ENCODE measurements at places on chromosomes 1 and 21.

DNA sequence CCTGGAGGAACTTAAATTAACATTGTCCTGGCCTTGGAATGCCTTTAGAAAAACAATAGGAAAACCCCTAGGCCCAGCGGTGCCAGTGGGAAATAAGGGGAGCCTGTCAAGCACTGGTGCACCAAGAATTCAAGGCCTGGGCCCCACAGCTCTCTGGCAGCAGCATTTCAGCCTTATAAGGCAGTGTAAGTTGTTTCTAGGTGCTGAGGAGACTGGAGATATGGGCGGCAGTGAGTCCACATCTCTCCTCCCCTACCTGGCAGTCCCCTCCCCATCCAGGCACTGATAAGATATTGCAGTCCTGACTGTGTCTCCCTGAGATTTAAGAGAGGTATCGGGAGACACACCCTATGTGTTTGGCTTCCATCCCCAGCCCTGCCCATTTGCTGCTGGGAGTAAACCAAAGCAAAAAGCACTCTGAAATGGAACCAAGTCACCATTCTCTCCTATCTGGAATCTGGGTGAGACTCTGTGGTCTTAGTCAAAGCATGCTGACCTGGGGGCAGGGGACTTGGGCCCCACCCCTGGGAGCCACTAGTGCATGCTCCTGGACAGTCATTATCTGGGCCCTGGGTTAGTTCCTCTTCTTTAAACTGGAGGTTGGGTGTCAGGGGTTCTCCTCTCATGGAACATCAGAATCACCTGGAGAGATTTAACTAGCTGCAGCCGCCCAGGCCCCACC lies 30.5 kb downstream of the DEGS1 start:
- DNase-seq = no peak

DNA sequence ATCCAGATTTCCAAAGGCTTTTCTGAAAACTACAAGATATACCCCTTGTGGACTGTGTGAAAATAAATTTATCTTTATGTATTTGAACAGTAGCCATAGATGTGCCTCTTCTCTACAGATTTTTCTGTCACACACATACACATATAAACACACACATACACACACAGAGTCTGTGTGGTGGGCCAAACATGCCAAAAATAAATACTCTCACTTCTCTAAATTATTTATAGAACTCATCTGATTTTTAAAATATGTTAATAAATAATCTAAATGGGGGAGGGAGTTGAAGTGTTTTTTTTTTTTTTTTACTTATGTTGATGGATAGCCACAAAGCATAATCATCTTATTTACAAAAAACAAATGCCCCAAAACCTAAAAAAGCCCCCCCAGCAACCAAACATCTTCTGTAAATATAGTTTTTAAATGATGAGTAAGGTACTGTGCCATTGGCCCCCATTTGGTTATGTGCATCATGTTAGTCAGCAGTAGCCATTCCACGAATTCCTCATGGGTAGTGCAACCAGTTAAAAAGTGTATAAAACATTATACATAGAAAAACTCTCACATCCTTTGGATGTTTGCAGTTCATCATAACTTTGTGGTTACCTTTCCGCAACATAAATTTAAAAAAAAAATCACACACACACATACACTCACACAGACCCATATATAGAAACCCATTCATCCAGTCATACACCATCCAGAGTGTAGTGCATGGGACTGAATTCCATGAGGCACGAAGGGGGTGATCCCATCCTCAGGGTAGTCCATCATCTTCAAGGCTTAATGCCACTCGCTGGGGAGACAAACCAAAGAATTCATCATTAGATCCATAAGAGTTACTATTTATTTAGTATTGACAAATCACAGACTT lies 8.2 kb upstream of the MAGOH start:
- DNase-seq = no peak

- no peak for DNase-seq
Observed at GRCh38 chr1:214214851-214215250, 66.1 kb upstream of the SMYD2 start.

DNA sequence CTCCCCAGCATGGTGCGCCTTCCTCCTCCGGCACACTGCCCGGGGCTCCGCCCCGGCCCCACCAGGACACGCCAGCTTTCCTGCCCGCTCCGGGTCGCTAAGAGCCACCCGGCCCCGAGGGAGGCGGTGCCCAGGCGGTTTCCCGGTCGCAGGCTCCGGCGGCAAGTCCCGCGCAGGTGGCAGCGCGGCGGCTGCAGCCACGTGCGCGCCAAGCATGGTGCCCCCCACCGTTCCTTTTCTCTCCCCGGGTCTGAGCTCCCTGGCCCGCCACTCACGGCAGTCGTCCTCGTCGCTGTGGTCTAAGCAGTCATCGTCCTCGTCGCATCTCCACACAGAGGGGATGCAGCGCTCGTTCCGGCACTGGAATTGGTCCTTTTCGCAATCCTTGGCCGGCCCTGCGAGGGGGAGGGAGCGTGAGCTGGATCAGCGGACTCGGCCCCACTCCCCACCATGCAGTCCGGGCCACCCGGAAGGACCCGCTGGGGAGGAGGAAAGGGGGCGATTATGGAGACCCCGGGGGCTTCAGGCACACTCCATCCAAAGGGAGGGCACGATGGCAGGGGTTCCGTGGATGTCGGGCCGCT lies 1.2 kb downstream of the LRP8 start:
- no peak for DNase-seq

DNA sequence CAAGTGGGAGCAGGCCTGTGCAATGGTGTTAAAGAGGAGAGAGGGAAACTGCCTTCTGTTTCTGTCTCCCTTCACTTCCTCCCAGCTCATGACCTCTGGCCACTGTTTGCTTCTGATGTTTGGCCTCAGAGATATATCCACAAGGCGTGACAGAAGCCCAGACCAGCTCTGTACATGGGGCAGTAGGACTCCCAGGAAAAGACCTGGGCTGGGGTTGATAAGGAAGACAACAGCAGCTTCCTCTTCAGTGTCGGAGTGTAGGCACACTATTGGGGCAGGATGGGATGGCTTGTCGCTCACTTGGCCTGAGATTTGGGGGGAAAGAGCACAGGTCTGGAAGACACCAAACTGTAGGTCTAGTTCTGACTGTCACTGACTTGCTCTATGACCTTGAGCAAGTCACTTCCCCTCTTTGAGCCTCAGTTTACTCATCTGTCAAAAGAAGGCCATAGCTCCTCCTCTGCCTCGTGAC lies 67.8 kb upstream of the KLHDC7A start:
- no peak for DNase-seq

- no peak for DNase-seq
Observed at GRCh38 chr1:170494369-170494768, 37.6 kb upstream of the GORAB start.

GRCh38 chr1:228267962-228268880 lies 60.4 kb downstream of the OBSCN start:
- DNase-seq = no peak

GRCh38 chr1:81812712-81813111 lies 12.0 kb downstream of the ADGRL2 start:
- no peak for DNase-seq

DNA sequence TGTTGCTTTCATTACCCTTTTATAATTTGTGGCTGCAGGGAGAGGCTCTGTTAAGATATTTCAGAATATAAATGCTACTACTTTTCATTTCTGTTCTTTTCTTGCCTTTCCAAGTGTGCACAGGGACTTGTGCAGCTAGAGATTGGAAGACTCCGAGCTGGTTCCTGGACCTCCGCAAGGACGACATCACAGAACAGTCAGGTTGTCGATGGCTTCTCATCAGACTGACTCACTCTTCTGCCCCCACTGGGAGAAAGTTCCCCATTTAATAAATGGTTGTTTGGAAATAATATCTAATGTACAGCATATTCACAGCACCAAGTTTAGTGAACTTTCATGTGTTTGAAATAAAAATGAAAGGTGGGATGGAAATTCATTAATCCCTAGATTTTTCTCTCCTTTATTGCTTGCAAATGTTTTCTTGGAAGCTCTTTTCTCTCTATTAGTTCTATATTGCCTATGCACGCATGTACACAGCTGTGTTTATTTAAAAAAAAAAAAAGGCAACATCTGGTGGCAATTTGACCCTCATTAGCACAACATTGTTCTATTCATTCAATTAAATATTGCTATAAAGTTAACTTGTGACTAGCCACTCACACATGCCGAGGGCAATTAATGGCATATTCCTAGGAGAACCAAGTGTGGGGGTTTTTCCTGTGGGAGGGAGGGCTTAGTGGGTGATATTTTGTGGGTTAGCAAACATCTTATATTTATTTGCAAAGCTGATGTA lies 77.5 kb upstream of the L1TD1 start:
- DNase-seq = no peak

- DNase-seq = no peak
Observed at GRCh38 chr1:55707196-55707595, 492.0 kb upstream of the USP24 start.

- no peak for DNase-seq
Observed at GRCh38 chr1:161691846-161692245, 15.2 kb upstream of the FCRLA start.

DNA sequence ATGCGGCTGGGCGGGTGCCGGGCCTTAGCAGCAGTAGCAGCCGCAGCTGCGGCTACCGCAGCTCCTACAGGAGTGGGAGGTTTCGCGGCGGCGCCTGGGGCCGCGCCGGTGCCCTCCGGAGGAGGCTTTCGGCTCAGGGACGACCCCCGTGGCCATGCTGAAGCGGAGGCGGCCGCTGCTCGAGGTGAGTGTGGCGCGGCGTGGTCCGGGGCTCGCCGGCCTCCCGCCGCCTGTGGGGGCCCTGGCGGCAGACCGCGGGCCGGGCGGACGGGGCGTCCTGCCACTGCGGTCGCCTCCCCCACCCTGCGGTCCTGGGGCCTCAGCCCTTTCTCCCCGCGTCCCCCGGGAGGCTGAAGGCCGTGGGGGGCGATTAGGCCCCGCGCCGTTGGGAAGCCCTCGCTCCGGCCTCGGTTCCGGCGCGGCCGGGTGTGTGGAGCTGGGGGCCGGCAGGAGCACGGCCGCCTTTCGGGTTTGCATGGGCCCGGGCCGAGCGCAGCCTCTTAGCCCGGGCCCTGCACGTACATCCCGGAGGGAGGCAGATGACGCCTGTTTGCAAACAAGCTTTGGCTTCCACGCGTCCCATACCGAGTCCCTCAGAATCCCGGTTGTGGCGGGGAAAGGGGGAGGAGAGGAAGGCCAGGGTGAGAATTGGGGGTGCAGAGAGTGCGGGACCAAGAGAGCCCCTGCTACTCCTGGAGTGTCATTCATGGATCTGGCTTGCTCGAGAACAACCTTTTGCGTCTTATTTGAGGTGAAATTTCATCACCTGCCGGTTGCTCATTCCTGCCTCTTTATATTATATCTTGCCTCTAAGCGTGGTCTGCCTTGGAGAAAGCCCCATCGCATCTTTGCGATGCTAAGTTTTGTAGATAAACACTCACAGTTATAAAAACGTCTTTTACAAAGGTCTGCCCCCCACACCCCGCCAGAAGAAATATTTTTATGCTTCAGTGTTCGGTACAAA lies 613 bp downstream of the ZFYVE9 start:
- DNase-seq = no peak

DNA sequence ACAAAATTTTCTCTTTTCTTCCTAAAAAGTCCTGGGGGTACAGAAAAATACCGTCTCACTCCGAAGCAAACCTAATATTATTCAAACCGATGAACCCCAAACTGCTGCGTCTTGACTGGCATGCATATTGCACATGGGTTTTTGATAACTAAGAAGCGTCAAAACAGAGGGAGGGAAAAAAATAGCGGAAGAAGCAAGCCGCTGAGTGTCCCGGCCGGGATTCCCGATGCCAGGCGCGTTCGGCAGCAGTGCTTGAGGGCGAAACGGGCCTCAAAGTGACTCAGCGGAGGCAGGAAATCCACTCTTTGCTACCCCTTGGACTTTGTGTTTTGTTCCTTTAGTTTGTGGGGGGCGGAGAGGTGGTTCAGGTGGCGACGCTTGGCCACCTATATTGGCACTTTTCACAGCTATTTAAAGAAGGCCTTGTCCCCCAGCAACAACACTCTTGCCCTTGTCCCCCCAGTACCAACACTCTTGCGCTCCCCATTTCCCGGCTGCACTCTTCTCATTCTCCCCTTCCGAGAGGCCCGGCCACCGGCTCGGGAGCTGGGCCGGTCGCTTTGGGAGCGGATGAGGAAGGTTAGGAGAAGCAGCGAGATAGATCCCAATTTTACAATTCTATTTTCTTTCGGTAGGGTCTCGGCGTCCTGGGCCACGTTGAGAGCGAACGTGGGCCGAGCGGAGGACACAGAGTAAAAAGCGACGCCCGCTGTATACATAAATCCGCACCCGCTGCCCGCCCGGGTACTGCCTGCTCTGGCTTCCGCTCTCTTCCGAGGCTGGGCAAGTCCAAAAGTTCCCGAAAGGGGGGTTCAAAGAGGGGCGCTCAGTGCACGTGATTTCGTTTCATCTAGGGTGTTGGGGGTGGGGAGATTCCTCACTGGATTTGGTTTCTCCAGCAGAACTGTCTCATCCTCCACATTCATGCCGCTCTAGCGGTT lies 2.5 kb downstream of the LMX1A start:
- no peak for DNase-seq

DNA sequence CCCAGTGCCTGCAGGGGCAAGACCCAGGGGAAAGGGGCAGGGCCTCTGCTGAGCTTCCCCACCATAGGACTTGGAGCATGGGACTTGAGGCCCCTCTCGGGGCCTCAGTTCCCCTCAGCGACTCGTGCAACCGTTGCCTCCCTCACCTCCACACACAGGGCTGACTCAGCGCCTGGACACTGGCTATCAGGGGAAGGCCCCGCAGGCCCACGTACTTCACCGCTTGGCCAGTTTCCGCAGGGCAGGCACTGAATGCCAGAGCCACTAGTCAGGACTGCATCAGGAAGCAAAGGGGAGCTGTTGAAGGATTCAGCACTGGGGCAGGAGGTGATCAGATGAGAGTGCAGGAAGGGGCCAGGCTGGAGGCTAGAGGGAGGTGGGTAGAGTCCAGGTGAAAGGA lies 15.5 kb upstream of the FAM131C start:
- DNase-seq = no peak
